ENCODE measurements at places on chromosomes 1 and 21.

- no peak for DNase-seq
Measured at GRCh38 chr1:35603941-35604340, 30.8 kb downstream of the TFAP2E start.

- DNase-seq: no peak
Measured at GRCh38 chr1:1114431-1114830, 1.5 kb downstream of the C1orf159 start.

DNA sequence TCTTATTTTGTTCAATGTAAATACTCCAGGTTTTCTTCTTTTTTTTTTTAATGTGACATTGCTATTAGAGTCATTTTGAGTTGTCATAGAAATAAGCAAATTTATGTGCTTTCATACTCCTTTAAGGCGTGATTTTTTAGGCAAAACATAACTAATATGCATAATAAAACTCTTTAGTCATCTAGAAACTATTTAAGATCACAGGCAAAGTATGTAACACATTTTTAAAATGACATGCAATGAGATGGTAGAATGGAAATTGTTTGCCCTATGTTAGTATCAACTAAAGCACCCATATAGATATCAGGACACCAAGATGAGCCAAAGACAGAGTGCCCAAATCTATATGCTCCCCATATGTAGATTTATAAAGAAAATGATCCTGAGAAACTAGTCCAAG is 41.5 kb upstream of the SGIP1 start:
- DNase-seq: no peak

- no peak for DNase-seq
Measured at GRCh38 chr1:232459087-232459486, 170.8 kb downstream of the SIPA1L2 start.

DNA sequence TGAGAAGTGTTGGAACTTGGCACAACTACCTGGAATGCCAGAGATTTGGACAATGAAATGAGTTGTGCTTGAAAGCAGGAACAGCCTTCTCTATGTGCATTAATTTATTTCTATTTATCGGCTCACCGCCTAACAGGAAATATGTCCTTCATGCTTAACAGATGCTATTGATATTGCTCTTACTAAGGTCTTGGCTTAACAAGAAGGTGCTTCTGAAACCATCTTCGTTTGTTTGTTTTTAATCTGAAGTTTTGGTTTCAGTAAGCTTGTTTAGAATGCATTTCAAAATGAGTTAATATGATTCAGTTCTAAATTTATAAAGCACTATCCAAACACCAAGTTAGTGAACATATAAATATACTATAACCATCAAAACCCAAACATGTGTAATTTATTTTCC is 898.3 kb upstream of the B3GALT2 start:
- no peak for DNase-seq

- no peak for DNase-seq
Measured at GRCh38 chr1:21865609-21865942, 53.5 kb downstream of the LDLRAD2 start.

DNA sequence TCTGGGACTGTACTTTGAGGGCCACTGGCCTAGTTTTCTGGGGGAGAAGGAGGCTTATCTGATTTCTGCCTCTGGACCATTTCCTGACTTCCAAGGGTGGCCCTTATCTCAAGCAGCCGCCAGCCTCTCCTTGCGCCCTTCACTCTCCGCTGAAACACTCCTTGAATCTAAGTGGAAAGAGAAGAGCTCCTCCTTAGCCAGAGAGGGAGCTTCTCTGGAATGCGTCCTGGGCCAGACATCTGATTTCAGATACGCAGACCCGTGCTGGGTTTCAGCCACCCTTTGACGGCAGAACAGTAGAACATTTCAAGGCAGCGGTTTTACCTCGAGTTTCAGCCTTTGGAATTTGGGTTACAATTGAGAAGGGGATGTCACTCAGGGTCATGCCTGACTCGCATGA is 308.0 kb downstream of the CAMTA1 start:
- DNase-seq: no peak

DNA sequence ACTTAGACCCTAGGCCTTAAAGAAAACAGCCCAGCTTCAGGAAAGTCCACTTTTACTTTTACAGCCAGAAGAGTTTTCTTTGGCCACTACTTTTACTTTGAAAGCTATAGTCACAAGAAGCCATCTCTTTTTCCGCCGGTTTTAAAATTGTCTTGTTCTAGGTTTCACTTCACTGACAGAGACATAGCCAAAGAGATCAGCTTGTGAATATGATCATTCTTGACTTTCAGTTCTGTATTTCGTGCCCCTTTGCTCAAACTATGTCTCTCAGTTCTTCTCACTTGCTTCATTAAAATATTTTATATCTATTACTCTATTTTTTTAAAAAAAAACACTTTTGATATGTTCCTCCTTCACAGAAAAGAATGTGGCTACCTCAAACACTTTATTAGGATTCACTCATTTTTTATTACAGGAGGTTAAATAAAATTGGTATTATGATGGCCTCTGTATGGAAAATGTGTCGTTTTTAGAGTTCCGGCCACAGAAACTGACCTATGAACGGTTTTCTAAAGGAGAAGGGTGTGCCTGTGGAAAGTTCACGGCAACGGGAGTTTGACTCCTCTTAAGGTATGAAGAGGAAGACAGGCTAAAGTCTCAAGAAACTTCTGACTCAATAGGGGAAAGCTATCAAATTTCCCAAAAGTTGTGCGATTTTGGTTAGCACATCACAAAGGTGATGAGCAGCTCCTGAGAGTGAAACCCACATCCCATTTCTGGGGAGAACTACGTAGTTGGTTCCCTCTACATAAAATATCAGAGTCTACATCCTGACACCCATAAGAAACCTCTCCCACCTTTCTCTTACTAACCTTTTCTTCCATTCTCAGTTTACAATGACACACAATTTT is 1.2 kb downstream of the MCOLN2 start:
- no peak for DNase-seq

DNA sequence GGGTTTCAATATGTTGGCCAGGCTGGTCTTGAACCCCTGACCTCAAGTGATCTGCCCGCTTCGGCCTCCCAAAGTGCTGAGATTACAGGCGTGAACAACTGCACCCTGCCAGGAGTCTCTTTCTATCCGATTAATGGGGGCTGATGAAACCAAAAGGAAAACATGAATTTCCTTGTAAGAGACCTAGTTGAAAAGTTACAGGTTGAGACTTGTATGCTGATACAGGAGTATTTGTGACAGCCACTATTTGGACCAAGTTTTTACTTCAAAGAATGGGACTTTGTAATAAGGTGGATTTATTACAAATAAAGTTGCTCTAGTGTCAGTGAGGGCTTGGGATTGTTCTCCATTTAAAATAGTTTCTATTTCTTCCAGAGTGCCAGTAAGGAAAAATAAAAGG is 43.6 kb upstream of the TMEM61 start:
- no peak for DNase-seq

Data from NCI-H1436 treated with DMSO at 0.1 percent for 48 hours (cell line).